Stimulated activated CD4-positive, alpha-beta T cell treated with anti-CD3 and anti-CD28 coated beads, Interleukin-12 subunit alpha, Interleukin-12 subunit beta, amount 100 ng/mL, for 24 hours (primary cell): ENCODE measurements at places on chromosomes 16 and 17.

GRCh38 chr16:58333985-58334384 lies 39.2 kb upstream of the PRSS54 start:
- DNase-seq: no peak

DNA sequence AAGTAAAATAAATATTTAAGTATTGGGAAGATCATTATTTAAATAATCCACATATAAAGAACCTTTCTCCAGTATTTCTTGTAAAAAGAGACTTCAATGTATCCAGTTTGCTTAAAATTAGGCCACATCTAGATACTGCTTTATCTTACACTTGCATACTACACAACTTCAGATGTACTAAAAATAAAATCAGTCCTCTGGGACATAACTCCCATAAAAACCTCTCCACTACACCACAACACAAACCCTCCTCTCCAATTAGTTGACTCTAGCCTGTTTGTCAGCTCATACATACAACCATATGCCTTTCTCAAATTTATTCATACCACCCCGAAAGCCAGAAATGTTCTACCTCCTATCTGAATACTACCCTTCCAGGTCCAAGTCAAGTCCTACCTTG lies 21.6 kb downstream of the SPOP start:
- no peak for DNase-seq

GRCh38 chr16:535446-536405 lies 8.2 kb downstream of the CAPN15 start:
- DNase-seq: no peak

- DNase-seq: no peak
Measured at GRCh38 chr16:16780588-16780987, 401.6 kb downstream of the NPIPA7 start.

DNA sequence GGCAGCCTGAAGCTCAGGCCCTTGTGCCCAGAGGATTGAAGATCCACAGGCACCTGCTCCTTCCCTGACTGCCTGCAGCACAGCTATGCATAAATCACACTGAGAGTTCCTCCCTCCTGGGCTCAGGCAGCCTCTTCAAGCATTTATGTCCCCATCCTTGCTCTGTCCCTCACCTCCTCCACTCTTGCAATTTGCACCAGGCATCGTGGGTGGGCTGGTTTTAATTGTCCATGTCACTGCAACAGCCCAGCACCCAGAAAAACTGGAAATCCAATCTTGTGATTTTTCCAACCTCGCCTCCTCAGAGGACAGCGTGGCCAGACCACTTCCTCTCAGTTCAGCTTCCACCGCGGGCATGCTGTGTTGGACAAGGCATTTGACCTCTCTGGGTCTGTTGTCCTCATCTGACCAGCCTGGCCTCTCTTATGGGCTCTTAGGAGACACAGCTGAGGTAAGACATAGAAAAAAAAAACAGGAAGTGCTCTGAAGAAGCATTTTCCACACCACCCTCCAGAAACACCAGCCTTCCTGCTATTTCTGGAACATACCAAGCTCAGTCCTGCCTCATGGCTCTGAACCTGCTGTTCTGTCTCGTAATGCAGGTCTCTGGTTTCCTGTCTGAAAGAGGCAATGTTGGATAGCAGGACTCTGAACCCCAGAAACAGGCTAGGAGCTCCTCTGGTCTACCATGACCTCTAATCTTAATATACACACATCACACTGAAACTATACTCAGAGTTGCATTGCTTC lies 8.3 kb downstream of the TMEM114 start:
- no peak for DNase-seq

DNA sequence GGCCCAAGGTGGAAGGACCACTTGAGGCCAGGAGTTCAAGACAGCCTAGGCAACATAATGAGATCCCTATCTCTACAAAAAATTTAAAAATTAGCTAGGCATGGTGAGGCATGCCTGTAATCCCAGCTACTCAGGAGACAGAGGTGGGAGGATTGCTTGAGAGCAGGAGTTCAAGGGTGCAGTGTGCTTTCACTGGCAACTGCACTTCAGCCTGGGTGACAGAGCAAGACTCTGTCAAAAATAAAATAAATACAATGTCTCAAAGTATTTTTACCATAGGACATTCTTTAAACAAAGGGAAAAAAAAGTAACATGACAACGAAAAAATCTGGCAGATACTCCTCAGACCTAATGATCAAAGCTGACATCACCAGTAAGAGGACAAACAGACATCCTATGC lies 72.6 kb downstream of the FBXL20 start:
- no peak for DNase-seq

- no peak for DNase-seq
Measured at GRCh38 chr17:5330981-5331380, 48.9 kb downstream of the RABEP1 start.

GRCh38 chr16:88170528-88170991 lies 212.2 kb upstream of the ZNF469 start:
- DNase-seq: no peak

GRCh38 chr16:76176616-76177015 lies 100.6 kb upstream of the CNTNAP4 start:
- DNase-seq: no peak

- DNase-seq: no peak
Measured at GRCh38 chr16:74279266-74279665, 17.3 kb upstream of the PSMD7 start.

DNA sequence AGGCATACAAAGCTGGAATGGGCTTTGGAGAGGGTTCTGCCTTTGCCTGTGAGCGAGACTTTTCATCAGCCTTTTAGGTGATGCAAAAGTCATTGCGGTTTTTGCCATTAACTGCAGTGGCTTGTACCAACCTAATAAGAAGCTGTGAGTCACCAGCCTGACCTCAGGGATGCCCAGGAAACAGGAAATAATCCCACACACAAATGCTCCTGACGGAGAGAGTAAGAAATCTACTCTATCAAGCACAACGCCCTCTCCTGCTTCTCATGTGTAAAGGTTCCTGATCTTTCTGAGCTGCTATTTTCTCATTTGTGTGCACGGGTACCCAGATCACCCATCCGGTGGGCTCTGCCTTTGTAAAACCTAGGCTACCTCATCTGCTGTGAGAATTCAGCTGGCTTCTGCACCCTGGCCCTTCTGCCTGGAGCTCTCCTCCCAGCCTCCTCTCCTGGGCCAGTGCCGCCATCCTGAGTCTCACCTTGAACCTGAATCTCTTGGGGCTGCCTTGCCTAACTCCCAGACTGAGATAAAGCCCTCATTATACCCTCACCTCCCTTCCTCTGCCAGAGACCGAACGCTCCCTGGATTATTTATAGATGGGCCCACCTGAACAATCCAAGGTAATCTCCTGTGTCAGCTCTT lies 299.7 kb downstream of the C16orf95 start:
- no peak for DNase-seq

DNA sequence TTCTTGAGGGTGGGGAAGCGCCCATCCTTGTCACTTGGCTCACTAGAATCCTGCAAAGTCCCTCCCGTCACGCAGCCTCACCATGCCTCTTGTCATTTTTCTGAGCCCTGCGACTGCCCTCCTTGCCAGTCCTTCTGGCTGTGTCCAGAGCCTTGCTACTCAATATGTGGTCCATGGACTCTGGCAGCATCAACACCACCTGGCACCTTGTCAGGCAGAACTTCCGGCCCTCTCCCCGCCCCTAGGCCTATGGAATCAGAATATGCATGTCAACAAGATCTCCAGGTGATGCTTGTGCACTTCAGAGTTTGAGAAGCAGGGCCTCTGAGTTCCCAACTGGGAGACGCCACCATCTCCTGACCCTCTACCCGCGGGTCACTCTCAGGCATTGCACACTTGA lies 12.1 kb downstream of the PIMREG start:
- DNase-seq: no peak

DNA sequence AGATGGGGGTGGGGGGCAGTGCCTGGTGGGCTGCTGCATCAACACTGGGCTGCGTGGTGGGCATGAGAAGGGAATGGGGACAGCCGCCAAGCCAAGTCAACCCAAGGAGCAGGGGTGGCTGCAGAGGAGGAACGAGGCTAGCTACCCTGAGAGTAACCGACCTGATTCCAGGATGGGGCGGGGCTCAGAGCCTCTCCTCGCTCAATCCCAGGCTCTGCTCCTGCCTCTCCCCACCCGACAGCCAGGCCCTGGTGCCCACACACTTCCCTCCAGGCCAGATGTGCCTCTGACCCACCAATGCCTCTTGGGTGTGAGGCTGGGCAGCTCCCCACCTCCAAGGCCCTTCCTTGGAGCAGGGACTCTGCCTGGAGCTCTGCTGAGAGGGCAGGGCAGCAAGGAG lies 2.7 kb downstream of the NPTX1 start:
- DNase-seq: no peak

DNA sequence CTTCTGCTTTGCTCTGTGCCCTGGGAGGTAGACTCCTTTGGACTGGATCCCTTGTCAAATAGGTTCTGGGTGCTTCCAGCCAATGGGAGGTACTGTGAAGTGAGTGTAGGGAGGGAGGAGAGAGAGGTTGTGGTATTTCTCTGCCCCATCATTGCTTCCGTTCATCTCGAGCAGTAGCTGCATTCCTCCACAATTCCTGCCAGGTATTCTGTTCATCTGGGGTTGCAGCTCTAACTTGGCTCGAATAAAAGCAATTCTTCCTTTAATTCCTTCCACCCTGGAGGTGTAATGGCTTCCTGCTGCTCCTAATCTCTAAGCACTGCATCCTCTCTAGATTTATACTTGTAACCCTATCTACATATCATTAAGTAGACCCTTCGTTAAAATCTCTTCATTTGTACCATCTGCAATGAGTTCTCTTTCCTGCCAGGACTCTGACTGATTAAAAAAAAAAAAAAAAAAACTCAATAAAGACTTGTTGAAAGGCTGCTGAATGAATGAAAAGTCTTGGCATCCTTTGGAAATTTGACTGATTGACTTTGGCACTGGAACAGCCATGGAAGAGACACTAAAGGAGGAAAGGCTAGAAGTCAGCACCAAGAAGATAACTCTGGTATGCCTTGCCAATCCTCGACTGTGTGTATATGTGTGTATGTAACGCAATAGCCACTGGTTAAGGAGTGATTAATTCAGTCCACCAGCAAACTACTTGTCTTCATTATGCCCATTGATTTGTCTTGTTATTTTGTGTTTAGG lies 616.9 kb upstream of the SOX9 start:
- no peak for DNase-seq

GRCh38 chr17:29050176-29050575 lies 7.2 kb downstream of the PIPOX start:
- DNase-seq: no peak

GRCh38 chr16:81238296-81239011 lies at the start of gene BCO1:
Gene BCO1 (plus strand): TSS chr16:81238689. CDS start chr16:81238909, 220 bp downstream.
- no peak for DNase-seq

DNA sequence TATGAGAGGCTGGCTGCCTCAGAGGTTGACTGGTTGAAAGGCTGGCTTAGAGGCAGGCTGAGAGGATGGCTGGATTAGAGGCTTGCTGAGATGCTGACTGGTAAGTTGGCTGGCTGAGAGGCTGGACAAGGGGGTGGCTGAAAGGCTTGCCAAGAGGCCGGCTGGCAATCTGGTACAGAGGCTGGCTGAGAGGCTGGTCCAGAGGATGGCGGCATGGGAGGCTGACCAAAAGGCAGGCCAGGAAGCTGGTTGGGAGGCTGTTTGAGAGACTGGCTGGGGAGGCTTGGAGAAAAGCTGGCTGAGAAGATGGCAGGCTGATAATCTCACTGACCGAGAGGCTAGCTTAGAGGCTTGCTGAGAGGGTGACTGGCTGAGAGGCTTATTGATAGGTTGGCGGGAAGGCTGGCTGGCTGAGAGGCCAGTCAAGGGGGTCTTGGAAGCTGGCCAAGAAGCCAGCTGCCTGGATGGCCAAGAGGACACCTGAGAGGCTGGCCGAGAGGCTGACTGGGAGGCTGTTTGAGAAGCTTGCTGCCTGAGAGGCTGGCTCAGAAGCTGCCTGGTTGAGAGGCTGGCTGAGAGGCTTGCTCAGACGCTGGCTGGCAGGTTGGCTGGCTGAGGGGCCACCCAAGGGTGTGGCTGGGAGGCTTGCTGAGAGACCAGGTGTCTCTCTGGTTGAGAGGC lies 34.2 kb upstream of the ACSM2B start:
- no peak for DNase-seq

- no peak for DNase-seq
Measured at GRCh38 chr16:49724774-49725173, 131.1 kb downstream of the ZNF423 start.

GRCh38 chr16:49604602-49605001 lies 231.0 kb downstream of the C16orf78 start:
- DNase-seq: no peak

GRCh38 chr16:2939968-2940367 lies 24.1 kb upstream of the KREMEN2 start:
- no peak for DNase-seq

GRCh38 chr16:74034862-74035261 lies 261.8 kb upstream of the PSMD7 start:
- no peak for DNase-seq

- DNase-seq: no peak
Measured at GRCh38 chr17:79168486-79169055, 93.9 kb downstream of the ENGASE start.

DNA sequence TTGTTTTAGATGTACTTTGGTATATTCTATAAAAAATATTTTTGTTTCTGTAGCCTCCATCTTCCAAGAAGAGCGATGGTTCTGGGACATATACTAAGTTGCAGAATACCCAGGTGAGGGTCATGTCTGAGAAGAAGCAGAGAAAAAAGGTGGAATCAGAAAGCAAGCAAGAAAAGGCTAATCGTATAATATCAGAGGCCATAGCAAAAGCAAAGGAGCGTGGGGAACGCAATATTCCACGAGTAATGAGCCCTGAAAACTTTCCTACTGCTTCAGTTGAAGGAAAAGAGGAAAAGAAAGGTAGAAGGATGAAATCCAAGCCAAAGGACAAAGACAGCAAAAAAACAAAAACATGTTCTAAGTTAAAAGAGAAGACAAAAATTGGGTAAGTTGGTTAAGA lies 154.6 kb downstream of the CHD9 start:
- DNase-seq: no peak

DNA sequence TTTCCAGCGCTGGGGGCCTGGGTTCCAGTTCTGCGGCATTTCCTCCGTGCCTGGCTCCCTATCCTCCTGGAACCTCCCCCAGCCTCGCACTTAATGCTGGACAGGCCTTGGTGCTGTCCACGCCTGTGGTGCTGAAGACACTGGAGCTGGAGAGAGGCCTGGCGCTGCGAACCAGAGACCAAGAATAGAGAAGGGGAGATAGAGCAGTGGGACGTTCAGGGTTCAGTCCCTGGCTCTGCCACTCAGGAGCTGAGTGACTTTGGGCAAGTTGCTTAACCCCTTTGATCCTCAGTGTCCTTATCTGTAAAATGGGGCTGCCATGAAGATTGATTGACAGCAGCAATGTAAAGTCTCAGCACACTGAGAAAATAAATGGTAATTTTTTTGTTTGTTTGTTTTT lies 11.9 kb downstream of the SBK1 start:
- no peak for DNase-seq

GRCh38 chr17:10116753-10117420 lies 81.5 kb downstream of the GAS7 start:
- DNase-seq: no peak

GRCh38 chr17:51730303-51731050 lies 428.0 kb downstream of the CA10 start:
- DNase-seq: no peak
